Kidney tubule cell (primary cell): ENCODE measurements at places on chromosomes 2 and 18.

DNA sequence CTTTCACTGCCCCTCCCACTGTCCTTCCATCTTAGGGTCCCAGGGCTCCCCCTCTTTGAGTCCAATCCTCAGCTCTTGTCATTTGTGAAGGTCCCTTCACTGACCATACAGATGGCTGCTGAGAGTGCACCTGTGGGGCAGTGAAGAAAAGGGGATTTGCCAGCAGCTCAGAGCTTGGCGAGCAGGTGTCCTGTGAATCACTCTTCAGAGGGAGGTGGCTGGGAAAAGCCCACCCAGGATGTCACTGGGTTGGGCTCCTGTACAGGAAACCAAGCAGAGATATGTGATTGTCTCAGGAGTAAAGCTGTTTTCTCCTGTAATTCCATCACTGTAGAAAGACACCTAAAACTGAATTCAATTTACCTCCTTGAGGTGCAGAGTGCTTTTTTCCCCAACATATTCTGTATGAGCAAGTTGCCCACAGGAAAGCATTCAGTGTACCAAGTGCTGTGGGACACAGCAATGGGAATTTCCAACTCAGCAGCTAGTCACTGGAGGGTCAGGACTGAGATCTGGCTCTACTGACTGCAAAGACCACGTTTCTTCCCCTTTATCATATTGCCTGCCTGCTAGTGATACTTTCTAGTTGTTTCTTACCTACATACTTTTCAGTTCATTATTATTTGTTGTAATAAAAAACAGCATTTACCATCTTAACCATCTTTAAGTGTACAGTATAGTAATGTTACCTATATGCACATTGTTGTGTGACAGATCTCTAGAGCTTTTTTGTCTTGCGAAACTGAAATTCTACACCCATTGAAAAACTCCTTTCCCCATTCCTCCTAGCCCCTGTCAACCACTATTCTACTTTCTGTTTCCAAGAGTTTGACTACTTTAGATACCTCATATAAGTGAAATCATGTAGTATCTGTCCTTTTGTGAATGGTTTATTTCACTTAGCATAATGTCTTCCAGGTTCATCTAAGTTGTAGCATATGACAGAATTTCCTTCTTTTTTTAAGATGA, 239.1 kb downstream of the TSN start:
- DNase-seq, result no peak

DNA sequence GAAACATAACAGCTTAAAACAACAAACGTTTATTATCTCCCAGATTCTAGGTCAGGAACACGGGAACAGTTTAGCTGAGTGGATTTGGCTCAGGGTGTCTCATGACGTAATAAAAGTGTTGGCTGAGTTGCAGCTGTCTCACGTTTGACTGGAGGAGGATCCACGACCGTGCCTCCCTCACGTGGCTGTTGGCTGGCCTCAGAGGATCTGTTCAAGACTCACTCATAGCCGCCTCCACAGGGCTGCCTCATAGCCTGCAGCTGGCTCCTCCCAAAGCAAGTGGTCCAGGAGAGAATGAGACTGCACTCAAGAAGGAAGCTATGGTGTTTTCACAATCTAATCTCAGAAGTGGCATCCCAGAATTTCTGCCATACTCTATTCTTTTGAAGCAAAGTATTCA, 167.1 kb downstream of the RPRM start:
- DNase-seq, result no peak

DNA sequence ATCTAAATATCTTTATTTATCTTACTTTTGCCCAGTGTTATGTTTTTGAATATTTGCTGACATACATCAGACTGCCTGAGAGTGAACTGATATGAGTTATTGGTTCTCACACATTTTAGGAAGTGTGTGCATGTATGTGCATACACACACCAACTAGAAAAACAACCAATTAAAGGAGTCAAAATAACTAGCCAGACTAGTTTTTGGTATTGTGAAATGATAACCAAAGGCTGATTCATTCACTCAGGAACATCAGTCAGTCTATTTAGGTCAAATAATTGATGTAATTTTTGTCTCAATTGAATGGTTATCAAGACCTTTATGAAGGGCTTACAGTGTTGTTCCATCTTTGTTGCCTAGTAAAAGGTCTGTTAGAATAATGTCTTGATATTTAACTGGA, 369.3 kb upstream of the VRK2 start:
- DNase-seq, result no peak

GRCh38 chr2:53842891-53843290, 16.9 kb downstream of the GPR75 start:
- DNase-seq, result no peak

DNA sequence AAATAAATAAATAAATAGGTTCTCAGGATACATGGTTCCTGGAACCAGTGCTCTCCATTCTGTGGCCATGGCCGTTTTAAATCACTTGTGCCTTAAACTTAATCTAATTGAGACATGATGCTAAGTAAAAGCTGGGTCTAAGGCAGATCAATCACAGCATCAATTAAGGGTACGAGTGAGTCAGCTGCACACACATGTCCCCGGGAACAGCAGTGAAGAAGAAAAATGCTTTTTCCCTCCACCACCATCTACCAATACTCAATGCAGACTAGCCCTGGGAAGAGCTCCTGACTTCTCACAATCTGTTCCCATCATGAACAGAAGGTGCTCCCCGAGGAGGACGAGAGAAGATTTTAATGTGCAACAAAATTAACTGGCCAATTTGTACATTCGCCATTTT, 6.8 kb upstream of the CHMP1B start:
- DNase-seq, result no peak

DNA sequence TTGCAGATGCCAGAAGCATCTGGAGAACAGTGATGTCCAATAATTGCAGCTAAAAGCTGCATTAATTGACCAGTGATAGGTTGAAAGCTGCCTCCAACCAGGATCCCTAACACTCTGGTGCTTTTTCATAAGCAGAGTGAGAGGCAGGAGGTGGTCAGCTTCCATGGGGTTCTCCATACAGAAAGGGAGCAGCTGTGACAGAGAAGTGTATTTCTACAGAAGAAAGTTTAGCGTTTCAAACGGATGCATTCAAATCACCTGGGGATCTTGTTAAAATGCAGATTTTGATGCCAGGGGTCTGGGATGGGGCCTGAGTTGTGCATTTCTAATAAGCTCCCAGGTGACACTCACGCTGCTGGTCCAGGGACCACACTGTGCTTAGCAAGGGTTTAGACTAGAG, 216.5 kb upstream of the NRP2 start:
- no peak for DNase-seq

DNA sequence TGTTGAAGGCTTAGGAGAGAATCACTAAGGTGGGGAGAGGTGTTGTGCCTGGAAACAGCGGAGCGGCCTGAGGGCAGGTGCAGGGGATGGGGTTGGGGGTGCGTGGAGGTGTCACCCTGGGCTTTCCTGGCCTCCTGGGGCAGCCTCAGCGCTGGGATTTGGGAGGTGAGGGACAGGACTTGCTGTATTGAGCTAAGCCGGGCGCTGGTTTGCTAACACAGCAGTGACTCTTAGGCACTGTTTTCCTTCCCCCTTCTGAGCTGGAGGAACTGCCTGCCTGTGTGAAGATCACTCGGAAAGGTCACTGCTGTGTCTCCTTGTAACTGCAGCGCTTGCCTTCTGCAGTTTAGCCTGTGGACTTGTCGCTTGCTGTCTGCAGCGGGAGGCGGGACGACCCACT, 21.2 kb downstream of the PRELID3A start:
- DNase-seq, result no peak

DNA sequence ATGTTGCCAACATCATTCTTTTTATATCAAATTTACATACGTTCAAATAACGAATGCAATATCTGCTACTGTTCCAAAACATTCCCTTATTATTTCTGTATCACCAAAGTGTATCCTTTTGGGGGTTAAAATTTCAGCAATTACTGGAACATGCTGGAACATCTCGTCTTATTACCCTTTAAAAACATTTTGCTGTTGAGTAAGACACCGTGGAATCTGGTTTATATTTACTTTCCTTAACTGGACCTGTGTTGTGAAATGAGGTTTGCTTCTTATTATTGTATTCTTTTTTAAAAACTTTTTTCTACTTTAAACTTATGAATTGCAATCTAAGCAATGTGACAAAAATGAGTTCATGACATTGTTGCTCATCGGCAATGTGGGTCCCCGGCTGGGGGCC, 87.4 kb upstream of the PTPRM start:
- no peak for DNase-seq

DNA sequence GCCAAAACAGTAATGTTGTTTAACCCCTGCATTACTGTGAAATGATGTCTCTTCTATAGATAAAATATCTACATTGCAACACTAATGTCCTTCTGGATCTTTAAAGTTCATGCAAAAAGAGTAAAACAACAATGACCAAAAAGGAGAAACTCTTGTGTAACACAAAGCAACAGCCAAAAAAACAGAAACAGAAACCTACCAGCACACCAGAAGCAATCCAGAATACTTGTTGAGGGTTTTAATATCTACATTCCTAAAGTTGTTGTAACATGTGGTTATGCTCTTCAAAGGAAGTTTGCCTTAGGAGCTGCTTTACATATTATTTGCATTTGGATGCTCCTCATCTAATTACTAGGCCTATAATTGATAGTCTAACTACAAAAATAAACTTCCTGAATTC, 157.2 kb downstream of the BABAM2 start:
- DNase-seq, result peak; percentile 14

GRCh38 chr2:169476459-169476858, 2.8 kb upstream of the BBS5 start:
- peak; percentile 14 for DNase-seq

- no peak for DNase-seq
Measured at GRCh38 chr2:48227617-48228344, 302.2 kb upstream of the STON1 start.

- no peak for DNase-seq
Measured at GRCh38 chr2:191402966-191403565, 157.9 kb downstream of the MYO1B start.

- peak; percentile 49 for DNase-seq
Measured at GRCh38 chr2:8682719-8683667, 1.1 kb downstream of the ID2 start.

DNA sequence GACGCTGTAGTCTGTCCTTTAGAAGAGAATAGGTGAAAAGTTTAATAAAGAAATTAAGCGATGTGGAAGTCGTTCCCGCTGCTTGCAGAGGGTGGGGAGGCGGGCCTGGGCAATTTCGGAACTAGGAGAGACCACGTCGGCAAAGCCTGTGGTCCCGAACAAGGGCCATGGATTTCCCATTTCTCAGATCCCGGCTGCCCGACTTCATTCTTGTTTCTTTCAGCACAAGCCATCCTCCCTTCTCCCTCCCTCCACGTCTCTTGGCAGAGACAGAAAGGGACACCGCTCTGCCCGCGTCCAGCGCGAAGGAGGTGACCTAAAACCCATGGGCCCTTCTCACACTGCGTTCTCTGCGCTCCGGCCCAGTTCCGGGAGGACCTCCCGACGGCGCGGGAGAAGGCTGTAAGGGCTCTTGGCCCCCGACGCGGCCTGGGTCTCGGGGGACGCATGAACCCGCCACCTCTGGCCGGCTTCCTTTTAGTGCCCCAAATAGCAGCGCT, 2.2 kb upstream of the BCL2L11 start:
- no peak for DNase-seq

GRCh38 chr2:54531558-54531957, 75.4 kb downstream of the SPTBN1 start:
- peak; percentile 93 for DNase-seq

GRCh38 chr2:40658941-40659340, 207.1 kb upstream of the SLC8A1 start:
- DNase-seq, result peak; percentile 12

GRCh38 chr18:59560556-59560955, 136.7 kb downstream of the CCBE1 start:
- DNase-seq, result no peak

DNA sequence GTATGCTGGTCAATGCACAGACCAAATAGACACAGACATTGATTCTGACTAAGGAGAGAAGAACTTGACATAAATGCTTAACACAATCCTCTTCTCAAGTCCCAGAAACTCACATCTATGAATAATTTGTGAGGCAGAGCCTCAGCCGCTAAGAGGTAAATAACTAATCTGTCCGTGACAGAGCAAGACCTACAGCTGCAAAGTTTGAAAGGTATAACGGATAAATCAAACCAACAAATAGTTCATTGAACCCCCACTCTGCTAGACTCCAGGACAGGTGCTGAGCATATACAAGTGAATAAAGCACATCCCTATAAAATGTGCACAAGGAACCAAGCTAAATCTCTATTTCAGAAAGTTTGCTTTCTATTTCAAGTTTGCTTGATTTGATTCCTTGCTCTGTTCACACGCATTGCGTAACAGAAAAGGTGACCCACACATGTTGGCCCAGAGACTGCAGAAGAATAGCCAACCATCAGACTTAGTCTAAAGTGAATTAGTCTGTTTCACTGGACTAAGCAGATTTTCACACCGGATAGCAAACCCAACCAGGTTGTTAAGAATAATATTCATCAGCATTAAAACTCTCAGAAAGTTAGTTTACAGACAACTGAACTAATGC, 51.7 kb downstream of the NCKAP5 start:
- DNase-seq, result no peak

DNA sequence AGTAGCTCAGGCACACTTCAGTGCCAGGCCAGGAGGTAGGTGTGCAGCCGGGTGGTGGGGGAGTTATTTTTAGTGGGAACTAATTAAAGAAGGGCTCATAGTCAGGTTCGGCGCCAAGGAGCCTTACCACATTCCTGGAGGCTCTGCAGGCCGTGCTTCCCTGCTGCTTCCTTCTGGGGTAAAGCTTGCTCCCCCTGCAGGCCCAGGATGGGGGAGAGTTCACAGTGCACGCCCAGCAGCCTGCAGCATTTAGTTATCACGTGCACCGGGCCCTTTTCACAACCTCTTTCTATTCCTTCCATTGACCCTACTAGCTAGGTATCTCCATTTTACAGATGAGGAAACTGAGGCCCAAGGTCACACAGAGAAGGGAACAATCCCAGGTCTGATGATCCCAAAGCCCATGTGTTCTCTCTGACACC, 2.5 kb downstream of the KCNF1 start:
- DNase-seq, result peak; percentile 23

- DNase-seq, result no peak
Measured at GRCh38 chr2:96895032-96895745, 25.3 kb upstream of the SEMA4C start.

- peak; percentile 83 for DNase-seq
Measured at GRCh38 chr2:9112079-9112721, 94.4 kb upstream of the ASAP2 start.

DNA sequence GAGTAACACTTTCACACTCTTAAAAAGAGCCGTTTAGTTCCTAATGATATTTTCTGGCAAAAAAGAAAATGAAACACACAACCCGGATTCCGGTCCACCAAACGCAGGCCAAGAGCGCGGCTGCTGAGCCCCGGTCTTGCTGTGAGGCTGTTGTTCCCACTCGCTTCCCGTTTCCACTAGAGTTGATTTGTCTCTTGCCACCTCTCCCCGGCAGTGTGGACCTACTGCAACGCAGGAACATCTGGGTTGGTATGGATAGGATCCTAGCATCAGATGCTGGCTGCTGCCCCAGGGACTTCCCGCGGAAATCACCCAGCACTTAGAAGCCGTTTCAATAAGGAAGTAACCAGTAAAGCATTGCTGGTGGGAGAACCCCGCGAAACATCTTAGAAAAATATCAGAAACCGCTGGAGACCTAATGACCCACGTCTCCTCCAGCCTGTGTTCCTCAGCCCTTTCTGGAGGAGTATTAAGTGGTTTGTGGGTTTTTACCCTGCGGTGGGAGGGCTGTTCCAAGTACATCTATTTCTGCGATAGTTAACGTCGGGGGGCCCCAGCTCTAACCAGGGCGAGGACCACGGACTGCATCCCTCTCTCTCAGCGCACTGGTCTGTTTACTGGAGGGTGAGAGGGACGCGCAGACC, 939 bp downstream of the DOCK10 start:
- DNase-seq, result peak; percentile 45

GRCh38 chr2:225464346-225465025, 65.0 kb downstream of the NYAP2 start:
- DNase-seq, result peak; percentile 9

GRCh38 chr2:83002706-83003105, 1456.4 kb downstream of the SUCLG1 start:
- no peak for DNase-seq
